DND-41 (cell line): ENCODE measurements at places on chromosomes 16 and 17.

DNA sequence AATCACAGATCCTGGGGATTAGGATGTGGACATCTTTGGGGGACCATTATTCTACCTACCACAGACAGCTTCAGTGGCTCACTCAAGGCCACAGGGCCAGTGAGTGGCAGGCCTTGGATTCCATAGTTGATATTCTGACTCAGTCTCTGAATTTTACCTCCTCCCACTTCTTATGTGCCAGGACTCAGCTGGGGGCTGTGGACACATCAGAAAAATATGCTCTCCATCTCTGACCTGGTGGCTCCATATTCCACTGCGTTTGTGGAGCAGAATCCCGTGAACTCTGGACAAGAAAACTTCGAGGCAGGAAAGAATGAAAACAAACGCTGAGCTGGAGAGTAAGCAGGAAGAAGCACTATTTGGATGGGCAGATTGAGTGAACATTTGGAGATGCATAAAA, 301.8 kb upstream of the MAF start:
- DNase-seq = no peak

DNA sequence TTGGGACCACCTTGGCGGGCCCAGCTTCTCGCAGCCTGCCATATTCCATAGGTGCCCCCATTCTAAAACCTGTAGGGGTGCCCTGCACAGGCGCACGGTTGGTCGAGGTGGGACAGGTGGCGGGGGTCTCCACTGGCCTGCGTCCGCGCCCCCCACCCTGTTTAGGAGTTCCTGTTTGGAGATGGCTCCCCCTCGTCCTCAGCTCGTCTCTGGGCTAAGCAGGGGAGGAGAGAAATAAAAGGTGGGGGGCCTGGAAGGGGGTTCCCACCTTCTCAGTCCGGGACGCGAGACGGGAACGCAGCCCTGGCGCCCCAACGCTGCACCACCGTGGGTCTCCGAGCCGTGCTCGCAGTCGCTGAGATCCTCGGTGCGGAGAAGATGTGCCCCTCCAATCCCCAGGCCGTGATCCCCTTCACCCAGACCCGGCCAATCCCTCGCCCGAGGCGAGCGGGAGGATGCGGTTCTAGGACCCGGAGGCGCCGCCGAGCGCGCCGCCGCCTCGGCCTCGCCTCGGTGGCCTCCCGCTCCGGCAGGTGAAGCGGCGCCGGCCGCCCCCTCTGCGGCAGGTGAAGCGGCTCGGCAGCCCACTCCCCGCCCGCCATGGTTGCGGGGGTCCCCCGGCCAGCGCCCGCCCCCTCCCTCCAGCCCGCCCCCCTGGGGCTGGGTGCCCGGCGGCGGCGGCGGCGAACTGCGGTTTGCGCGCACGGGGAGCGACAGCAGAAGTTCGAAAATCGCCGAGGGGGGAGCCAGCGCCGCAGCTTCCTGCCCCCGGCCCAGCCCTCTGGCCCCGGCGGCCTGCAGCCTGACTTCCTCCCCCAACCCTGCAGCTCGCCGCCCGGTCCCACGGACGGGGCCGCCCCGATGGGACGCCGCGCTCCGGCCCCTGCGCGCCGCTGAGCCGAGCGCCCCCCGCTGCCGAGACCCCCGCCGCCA, at the start of gene FMNL1:
TSS of gene FMNL1 (plus strand) at position 805 of the 933 bp plus-strand sequence. CDS start 240 bp downstream, outside the sequence.
- DNase-seq = peak; percentile 74

- no peak for DNase-seq
Observed at GRCh38 chr17:4576161-4576558, 8.2 kb upstream of the SMTNL2 start.

DNA sequence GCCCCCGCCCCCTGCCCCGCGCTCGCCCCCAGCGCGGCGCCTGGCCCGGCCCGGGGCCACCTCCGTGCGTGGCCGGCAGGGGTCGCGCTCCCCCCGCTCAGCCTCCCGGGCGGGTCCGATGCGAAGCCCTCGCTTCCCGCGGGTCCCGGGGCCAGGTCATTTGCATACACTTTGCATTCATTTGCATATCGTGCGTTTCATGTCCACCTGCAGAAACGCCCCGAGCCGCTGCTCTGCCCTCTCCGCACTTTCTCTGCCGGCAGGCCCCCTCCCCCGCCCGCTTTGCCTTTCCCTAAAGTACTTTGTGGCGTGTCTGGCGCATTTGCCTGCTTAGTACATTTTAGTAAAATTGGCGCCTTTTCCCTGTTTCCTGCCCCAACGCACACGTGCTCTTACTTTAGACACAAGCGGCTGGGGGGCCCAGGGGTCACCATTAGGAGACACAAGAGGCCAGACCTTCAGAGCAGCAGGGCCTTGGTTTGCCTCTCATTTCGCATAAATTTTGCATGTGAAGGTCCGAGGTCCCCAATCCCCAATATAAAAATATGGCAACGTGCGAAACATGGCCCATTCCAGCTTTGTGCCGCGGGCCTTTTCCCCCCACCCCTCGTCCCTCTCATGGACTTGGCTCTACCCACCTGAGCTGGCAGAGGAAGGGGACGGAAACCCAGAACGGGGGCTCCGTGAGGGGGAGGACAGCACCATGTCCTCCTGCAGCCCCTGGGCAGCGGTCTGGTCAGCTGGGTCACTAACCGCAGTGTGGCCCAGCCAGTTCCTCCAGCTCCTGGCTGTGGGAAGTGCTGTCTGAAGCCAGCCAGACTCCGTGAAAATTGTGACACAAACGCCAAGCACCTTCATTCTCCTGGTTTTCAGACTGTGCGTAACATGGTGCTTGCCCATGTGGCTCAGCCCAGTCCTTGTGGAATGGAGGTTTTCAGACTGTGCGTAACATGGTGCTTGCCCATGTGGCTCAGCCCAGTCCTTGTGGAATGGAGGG, 34.8 kb downstream of the CBFA2T3 start:
- peak; percentile 76 for DNase-seq

- no peak for DNase-seq
Observed at GRCh38 chr16:17368951-17369350, 101.8 kb downstream of the XYLT1 start.

- no peak for DNase-seq
Observed at GRCh38 chr16:82594114-82594513, 32.7 kb upstream of the CDH13 start.

DNA sequence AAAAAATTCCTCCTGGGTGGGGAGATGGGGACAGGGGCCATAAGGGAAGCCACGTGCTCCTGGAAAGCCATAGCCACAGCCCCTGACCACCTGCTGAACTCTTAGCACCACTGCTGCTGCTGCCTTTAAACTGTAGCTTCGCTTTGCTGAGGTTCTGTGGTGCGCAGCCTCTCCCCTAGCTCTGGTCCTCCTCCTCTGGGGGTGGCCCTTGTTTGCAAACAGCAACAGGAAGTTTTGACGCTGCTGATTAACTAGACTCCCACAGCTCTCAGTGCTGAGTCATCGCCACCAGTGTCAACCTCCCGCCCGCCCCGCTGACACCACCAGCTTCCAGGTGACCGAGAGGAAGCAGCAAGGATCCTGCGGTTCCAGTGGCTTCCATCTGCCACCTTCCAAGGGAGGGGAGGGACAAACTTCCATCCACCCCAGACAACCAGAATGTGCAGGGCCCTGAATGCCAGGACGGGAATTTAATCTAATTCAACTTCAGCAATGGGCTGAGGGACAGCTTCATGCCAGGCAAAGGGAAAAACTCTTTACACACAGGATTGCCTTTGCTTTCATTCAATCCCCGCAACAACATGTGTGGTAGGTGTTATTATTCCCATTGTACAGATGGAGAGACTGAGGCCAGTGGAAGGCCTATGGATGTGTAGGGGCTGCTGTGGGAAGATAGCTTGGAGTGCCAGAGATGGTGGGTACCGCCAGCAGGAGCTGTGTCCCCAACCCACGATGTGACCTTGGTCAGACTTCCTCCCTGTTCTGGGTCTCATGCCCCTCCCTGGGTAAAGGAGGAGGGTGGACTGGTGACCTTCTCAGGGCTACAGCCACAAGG, 8.1 kb upstream of the KIFC3 start:
- peak; percentile 93 for DNase-seq

GRCh38 chr17:34452769-34453168, 89.7 kb upstream of the CCL1 start:
- no peak for DNase-seq

GRCh38 chr17:75927286-75927922, 13.4 kb downstream of the FBF1 start:
- DNase-seq = no peak

GRCh38 chr16:89067677-89068443, 25.8 kb upstream of the ACSF3 start:
- peak; percentile 35 for DNase-seq

DNA sequence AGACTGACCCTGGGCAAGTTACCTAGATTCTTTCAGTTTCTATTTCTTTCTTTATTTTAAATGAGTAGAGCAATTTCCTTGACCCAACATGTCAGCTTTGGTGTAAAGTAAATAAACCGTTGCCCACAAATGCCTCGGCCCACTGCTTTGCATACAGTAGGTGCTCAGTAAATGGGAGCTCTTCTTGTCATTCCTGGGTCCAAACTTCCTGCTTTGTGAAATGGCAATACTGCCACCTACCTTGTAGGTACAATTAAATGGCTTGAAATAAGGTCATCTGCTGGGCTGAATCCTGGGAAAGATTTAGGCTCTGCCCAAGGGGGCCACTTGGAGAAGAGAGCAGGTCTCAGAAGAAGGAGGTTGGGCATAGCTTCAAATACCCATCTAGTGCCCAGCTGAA, 253.0 kb downstream of the HS3ST3B1 start:
- no peak for DNase-seq
